Omental fat pad (tissue), 4 donors: ENCODE measurements at places on chromosomes 11 and 22.

DNA sequence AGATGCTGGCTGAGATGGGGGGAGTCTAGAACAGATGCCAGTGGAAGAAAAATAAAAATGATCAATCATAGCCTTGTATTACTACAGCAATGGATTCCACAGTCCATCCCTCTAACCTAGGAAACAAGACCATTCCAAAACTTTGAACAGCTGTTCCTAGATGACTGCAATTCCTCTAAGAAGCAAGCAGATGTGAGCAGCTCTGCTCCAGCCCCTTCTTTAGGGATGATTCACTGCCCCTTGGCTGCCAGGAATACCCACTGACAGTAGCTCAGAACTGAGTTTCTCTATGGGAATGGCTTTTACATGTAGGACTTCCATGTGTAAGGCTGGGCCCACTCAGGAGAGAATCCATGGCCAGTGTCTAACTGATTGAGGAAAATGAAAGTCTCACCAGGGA, 943.9 kb downstream of the OPCML start:
- DNase-seq, result no peak

GRCh38 chr11:122559734-122560382, 95.7 kb upstream of the UBASH3B start:
- no peak for DNase-seq

DNA sequence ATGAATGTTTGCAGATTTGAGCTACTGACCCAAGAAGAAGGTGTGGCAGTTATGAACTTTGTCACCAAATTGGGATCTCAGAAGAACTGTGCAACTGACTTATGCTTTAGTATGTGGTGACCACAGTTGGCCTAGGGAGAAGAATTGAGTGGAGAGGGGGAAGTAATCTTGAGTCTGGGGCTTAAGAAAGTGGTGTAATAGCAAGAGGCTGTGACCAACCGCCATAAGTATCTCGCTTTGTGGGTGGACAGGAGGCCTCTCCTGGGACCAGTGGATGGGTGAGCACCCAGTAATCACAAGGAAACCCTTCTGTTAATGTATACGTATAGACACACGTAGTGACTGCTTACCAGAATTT, 12.7 kb upstream of the IL10RA start:
- no peak for DNase-seq

GRCh38 chr11:45848654-45849081, 1.4 kb downstream of the CRY2 start:
- no peak for DNase-seq

- no peak for DNase-seq
Measured at GRCh38 chr11:129855086-129855485, 39.4 kb downstream of the TMEM45B start.
